ENCODE measurements at places on chromosomes 7 and 10. TPM values are rescaled to one million over a fixed set of nuclear protein-coding genes. Genes with fewer than 3 reads are reported as not detected.
A peak's percentile ranks its signal among the peaks of the same experiment; 100 is the strongest.

DNA sequence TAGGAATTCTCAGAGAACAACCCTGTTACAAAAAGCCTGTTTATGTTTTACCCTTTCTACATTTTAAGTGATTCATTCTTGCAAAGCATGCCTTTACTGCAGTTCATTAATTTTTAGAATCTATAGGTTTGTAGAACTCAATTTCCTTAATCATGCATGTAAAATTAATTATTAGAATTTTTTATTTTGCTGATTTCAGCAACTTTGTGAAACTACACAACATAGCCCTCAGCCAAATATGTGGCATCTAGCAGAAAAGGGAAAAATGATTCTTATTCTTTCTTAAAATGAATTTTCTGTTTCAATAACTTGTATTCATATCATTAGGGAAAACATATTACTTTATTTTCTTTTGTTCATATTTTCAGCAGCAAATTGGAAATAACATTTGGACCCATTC, 392.9 kb upstream of the PFKP start:
- no peak for DNase-seq

GRCh38 chr10:23294638-23295247, 49.9 kb downstream of the C10orf67 start:
- no peak for DNase-seq

DNA sequence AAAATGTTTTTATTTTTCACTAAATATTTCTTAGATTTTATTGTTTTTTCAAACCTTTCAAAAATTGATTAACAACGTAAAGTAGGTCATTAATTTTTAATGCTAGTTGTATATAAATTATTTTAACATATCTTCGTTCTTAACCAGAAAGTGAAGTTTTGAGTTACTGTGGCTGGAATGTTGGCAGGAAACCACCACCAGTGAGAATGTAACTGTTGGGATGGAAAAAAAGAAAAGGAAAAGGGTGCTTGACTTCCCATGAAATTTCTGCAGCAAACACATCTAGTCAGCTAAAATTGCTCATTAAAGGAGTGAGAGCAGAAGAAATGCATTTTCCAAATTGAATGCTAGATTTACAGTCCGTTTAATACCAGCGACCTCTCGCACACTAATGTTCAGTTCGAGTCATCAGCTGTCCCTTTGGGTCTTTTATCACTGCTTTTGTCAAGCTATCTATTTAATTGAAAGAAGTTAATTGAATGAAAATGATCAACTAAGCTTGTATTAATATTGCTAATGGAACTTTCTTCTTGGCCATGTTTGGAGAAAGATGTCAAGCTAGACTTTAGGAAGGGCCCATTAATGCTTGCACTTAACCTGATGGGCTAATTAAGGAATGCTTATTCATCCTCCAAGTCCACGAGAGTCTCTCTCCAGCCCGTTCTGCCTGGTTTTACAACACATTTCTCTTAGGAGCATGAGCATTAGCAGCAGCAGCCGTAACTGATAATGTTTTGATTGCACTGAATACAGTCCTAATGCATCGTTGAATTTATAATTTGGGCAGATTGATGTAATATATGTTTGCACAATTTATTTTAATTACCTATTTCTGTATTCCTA, 70.1 kb downstream of the UBE3C start:
- DNase-seq: no peak

DNA sequence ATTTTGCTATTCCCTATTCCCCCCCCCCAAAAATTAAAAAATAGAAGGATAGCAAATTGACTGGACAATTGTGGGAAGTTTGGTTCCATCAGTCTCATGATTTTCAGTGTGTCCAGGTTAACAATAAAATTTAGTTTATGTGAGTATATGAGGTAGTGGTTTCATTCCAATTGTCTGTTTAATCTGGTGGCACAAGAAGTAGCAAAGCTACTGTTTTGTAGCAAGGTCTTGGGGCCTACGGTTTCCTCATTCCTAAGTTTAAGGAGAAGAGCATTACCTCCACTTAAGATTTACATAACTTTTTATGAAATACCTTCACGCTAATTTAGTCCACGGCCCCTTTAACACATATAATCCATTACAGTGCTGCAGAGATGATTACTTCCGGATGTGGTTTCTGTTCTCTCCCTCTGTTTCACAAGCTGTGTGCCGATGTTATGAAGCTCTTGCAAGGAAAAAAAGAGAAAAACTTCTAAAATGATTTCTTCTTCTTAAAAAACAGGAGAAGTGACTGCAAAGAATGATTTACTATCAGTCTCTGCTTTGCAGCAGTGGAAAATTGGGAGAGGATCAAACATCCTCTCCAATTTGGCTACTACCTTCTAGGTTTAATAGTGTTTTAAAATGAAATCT, 32.7 kb upstream of the NPVF start:
- DNase-seq: no peak

GRCh38 chr10:76021398-76021797, 590.0 kb downstream of the LRMDA start:
- no peak for DNase-seq

- no peak for DNase-seq
These were observed 90.2 kb upstream of the STEAP4 start for GRCh38 chr7:88396948-88397322.

GRCh38 chr7:45596665-45597095, 22.5 kb downstream of the ADCY1 start:
- DNase-seq: no peak

DNA sequence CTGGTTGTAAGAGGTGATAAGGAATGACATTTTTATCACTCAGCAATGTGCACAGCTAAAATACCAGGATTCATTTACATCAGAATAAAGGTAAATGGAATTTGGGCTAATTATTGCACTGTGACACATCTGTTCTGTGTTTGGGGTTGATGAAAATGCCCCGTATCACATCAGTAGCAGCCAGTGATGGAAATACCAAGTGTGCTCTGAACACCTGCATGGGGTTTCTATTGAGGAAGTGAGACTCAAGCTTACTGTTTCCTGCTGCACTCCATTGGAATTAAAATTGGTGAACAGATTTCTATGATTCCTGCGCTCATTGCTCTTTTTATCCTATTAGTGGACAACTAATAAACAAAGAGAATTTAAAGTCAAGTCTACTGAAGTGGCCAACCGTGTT, 296.9 kb downstream of the NRG3 start:
- DNase-seq: no peak

DNA sequence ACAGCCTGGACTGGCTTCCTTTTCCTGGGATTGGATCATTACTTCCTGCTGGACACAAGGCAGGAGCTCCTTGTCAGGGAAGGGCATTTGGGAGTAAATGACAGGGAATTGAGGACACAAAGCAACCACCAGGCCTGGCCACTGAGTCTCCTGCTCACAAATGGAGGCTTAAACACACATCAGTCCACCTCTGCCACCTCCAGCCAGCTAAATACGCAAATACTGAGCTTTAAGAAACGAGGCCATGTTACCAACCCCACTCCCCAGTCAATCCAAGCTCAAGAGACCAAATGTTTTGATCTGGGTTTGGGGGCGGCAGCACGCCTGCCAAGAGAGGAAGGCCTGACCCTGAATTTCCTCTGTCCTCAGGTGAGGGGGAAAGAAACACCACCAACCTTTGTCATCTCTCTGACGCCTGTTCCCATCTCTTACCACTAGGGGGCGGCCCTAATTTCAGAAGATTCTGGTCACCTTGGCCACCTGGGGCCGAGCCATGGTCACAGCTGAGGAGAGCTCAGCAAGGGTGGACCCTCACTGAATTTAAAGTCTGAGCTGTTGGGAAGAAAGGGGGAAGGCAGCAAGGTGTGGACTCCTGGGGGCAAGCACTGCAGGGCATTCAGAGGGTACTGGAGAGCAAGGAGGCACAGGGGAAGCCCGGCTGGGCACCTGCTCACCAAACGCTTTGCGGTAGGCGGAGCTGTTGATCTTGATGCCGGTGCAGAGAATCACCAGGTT, 16.5 kb downstream of the AIFM2 start:
- no peak for DNase-seq

GRCh38 chr7:157497367-157497743, 160.6 kb downstream of the DNAJB6 start:
- no peak for DNase-seq

DNA sequence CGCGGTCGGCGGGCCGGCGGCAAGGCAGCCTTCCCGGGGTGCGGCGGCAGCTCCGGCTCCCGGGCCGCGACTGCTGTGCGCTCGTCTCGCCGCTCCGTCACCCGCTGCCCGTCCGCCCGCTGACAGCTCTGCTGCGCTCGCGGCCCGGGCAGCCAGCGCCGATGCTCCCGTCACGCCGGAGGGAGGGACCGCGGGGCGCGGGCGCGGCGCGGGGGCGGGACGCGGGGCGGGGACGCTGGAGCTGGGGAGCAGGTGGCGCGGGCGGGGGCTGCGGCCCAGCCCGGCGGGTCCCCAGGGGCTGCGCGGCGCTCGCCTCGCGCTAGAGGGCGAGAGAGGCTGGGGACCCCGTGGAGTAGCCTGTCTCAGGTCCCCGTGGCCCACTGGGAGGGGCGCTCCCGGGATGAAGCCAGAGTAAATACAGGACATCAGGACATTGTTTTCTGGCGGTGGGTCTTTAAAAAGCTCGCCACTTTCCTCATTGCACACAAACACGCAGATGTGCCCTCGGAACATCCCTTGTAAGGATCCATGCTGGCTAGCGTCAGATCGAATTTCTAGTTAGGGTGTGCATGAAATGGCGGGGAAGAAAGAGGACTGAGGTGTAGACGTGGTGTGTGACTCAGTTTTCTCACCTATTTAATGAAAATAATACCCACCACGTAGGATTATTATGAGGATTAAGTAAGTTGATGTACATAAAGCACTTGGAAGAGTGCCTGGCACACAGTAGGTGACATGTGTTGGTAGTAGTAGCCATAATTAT, at the start of gene ELAPOR2:
Gene ELAPOR2 (minus strand): TSS at position 130 of the 763 bp plus-strand sequence. CDS start 141 bp downstream, outside the sequence.
- DNase-seq: peak; percentile 66

DNA sequence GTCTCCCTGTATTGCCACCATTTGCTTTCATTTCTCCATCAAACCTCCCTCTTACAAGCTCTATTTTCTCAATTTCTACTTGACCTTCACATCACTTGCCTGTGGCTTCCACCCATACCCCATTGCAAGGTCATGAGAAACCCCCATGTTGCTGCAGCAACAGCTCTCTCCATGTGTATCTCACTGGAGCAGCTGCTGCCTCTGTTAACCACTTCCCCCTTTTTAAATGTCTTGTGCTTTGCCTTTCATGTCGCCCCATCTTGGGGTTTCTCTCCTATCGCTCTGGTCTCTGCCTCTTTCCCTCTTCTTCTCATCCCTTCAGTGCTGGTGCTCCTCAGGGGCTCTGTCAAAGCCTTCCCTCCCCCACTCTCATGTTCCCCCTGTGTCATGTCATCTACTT, 148.8 kb downstream of the CHN2 start:
- DNase-seq: no peak

DNA sequence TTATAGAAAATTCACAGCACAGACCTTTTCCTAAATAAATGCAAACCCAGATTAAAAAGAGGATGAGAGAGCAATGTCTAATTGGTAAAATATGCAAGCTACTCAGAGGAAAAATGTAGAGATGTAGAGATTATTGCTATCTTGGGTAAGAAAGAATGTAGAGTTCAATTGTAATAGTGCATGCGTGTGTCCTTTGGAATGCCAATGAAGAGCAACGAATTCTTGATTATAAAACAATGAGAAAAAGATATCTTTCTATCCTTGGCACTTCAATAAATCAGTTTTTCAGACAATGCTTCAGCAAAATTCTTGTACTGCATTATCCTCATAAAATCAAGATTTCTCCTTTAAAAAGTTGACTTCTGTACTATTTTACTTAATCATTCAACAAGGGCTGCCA, 50.9 kb downstream of the SEMA3D start:
- DNase-seq: no peak

GRCh38 chr10:99834410-99834809, 52.0 kb downstream of the ABCC2 start:
- DNase-seq: no peak

DNA sequence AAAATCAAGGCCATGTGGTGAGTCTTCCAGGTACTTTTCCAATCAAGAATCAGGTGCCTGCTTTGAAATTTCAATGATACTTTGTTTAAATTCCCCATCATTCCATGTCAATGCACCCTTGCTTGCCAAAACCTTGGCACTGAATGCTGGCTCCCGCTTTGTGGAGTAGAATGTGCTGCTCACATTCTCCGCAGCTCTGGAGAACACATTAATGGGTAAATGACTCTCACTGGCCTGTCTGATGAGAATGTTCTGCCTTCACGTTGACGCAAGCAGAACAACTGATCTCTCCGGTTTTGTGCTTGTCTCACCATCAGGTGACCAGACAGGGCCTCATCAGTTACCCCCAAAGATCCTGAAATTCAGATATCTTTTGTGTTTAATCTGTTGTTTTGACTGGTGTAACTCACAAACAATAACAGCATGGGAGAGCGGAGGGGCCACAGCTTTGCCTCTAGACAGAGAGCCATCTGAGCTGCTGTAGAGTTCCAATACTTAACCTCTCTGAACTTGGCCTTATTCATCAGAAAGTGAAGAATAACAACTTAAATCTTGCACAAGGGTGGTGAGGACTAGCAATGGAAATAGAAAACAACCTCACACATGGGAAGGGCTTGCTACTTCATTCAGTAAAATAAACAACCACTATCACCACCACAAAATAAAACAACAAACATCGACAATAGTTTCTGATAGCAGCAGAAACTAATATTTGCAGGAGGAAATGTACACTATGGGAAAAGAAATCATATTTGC, 276.9 kb upstream of the IGFBP3 start:
- no peak for DNase-seq

- DNase-seq: no peak
These were observed 46.1 kb downstream of the ZNF467 start for GRCh38 chr7:149727053-149727898.

DNA sequence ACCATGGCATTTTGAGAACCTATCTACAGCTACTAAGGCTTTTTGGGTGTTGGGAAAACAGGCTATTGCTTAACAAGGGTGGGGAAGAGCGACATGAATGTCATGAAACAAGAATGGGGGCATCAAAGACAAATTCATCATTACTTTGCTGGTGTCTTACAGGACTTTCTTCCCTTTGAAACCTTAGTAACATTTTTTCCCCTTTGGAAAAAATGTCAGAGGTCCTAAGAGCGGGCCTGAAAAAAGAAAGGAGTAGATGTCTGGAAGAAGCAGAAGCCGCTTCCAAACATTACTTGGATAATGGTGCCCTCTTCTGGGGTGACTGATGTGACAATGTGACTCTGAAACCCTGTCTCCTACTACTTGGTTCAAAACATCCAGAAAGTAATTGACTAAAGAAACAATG, 3.8 kb upstream of the DDX50 start:
- no peak for DNase-seq

DNA sequence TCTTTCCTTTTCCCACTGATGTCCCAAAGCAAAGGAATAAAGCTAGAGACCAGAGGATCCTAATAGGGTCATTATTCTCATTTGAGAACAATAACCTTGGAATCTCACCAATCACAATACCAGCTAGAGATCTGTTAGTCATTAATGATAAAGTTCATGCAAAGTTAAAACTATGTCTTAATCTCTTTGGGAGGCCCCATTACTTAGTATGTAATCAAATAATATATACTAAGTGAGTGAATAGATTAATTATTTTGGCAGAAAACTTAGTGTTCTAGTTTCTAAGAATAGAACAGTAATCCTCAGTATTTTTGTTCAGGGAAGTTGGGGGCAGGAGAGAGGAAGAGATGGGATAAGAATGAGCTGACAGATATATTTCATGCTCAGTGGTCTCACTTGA, 227.2 kb downstream of the MTERF1 start:
- no peak for DNase-seq

Gene ACBD7
- 1.3 TPM for total RNA-seq

Gene LRRC61
- 15.8 TPM for total RNA-seq

Gene RNF32
- 2.0 TPM for total RNA-seq

Gene PSPH
- total RNA-seq: 13.7 TPM

Gene ZP3
- 3.3 TPM for total RNA-seq

Gene LIPM
- total RNA-seq: not detected

Gene CLDN4
- 219 TPM for total RNA-seq

Gene MRPS16
- total RNA-seq: 83.6 TPM

Data from left lung (tissue), 14 donors.